ENCODE measurements at places on chromosomes 2 and 18. TPM values are rescaled to one million over a fixed set of nuclear protein-coding genes. Genes with fewer than 3 reads are reported as not detected.
A peak's percentile ranks its signal among the peaks of the same experiment; 100 is the strongest.

Gene ACMSD
- total RNA-seq, result not detected

DNA sequence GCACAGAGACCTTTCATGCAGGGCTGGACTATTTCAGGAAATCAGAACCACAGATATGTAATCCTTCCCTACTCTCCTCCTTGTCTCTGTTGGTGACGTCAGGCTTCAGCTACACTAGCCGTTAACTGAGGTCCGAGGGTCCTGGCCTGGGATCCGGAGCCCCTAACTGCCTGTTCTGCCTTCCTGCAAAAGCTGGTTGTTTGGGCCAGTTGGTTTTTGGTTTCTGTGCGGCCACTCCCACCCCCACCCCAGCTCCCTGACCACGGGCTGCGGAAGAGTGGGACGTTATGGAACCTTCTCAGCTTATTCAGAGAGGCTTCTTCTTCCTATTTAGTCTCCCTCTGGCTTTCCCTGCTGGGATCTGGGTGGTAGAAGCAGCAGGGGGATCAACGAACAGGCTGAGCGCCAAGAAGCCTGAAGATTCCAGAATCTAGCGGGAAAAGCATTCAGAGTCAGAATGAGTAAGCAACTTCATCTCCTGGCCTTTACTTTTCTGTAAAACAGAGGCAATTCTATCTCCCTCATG is 49.3 kb upstream of the ROCK2 start:
- no peak for DNase-seq

DNA sequence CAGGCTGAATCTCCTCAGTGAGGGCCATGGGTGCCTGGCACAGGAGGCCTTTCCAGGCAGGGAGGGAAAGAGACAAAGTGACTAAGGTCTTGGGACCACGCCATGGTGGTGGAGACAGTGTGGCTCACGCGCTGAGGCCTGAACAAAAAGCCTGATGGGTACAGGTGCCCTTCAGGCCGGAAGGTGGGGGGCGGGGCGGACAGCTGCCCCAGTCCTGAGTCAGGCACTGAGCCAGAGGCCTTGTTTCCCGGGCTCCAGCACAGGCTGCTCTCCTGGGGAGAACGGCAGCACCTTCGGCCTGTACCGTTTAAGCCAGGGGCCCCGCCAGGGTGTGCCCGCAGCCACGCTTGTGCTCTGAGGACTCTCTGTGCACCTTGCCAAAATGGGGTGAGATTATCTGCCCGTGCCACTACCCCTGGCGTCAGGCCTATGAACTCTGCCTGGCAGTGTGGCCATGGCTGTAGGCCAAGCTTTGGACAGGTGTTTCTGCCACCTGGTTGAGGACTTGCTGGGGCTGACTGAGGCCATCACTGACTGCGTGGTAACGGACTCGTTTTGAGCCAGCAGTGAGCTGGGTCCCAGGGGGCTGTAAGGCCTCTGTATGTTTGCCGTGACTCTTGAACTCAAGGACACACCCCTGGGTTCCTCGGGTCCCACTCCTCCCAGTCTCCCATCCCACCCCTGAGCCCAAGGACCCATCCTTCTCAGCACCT is 31.7 kb upstream of the DNMT3A start:
- DNase-seq, result no peak

DNA sequence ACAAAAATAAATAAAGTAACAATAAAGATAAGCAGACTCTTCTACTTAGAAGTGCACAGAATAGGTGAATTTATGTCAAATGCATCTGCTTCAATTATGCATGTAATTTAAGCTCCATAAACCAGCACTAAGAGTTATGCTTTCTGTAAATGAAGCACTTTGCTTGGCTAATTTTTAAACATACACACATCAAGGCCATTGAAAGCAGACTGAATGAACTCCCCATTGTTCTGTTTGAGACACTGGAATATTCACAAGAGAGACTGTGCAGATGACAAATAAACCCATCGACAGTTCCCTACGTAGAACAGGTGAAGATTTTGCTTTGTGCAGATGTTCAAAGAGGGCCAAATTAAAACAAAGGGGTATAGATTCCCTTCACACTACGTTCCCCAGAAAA is 133.4 kb downstream of the PID1 start:
- no peak for DNase-seq

GRCh38 chr2:60621688-60622429 is 68.4 kb upstream of the BCL11A start:
- DNase-seq, result no peak

Gene PSMG2
- total RNA-seq, result 120 TPM

DNA sequence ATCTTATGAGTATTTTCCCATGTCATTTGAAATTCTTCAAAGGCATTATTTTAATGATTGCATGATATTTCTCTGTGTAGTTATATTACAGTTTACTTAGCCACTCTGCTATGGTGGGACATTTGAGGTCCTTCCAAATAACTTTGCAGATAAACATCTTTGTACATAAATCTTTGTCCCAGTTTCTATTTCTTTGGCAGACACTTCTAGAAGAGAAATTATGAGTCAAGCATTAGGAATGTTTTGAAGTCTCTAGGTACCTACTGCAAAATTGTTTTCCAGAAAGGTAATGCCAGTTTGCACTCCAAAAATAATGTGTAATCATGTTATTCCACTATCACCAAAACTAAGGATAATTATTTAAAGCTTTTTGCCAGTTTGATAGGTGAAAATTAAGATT is 149.7 kb downstream of the EN1 start:
- no peak for DNase-seq

DNA sequence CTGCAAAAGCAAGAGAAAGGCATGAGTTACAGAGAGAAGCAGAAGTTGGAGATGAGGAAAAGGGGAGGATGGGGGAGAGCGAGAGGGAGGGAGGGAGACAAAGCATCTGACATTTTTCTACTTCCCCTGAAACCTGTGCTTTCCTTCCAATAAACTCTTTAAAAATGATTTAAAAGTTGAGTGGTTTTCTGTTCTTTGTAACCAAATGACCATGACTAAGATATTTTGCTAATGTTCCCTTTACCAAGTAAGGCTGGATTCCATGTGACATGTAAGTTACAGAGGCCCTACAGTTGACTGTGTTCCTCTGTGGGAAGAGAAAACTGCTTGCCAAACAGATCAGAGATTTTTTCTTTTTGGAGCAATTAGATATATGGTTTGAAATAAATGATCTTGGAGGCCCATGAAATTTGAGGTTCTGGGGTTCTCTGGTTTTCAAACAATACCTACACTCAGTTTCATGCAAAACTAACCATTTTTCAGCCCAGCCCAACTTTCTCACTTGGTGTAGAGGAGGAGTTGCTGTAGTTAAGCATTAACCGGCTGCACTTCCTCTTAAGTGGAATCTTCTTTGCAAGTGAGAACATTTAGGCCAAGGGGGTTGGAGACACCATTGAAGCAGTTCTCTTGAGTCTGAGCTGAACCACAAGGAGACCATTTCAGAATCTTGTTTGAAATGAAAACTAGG is 34.5 kb downstream of the INSIG2 start:
- no peak for DNase-seq

- DNase-seq, result no peak
Measured at GRCh38 chr2:69210385-69210784, 176.6 kb downstream of the GFPT1 start.

DNA sequence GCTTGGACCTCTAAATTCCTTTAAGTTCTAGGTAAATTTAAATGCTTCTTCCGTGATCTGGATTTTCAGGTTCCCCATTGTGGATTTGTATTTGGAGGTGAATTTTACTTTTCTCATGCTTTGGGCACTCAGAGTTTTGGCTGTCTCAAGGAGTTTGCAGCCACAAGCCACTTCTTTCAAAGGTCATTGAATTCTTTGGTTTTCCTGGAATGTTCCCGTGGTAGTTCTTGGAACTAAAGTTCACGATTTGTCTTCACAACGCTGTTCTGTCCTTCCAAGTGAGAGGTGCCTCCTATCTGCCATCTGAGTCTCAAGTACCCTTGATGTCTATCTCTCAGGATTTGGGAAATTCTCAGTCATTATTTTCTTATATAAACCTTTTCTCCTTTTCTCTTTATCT is 1438.7 kb upstream of the ZEB2 start:
- no peak for DNase-seq

DNA sequence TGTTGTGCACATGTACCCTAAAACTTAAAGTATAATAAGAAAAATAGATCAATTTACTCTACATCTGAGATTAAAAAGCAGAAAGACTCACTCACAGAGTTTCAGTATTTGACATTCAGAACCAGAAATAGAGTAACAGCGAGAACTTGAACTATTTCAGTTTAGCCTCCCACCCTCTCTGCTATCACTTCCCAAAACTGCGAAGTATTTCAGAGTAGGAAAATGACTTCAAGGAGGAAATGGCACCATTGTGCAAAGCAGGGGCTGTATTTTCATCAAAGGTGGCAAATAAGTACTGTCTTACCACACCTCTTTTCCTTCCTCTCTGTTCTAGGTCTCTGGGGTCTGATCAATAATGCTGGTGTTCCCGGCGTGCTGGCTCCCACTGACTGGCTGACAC is 13.6 kb downstream of the DHRS9 start:
- DNase-seq, result no peak

Gene IL1B
- total RNA-seq, result 0.25 TPM

Gene DUSP2
- 218 TPM for total RNA-seq

DNA sequence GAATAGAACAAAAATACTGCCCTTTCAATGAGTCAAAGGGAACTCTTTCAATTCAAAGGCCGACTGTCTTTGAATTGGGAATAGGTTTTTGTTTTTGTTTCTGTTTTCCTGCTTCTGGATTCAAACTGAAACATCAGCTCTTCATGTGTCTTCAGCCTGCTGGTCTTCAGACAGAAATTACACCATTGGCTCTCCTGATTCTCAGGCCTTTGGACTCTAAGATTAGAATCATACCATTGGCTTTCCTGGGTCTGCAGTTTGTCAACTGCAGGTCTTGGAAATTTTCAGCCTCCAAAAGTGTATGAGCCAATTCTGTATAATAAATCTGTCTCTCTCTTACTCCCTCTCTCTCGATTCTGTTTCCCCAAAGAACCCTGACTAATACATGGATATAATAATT is 31.1 kb downstream of the CTLA4 start:
- DNase-seq, result no peak

DNA sequence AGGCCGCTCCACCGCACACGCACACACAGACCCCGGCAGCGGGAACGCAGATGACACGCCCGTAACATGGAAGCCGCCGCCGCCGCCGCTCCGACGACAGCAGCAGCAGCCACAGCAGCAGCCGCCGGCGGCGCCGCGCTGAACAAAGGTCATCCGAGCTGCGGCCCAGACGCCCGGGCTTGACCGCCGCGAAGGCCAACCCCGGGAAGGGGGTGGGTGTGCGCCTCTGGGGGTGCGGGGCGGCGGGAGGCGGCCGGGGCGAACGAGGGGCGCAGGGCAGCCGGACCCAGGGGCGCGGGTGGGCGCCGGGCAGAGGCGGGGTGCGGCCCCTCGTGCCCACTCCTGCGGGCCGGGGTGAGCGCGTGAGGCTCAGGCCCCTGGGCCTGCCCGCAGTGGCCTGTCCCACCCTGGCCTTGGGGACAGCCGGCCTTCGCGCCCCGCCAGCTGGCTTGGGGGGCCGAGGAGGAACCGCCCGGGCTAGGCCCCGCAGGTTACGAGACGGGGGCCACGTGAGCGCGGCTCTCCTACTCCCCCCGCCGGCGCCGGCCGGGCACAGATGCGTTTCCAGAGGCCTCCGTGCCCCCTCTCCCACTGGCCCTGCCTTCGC is 1.0 kb upstream of the ZNF532 start:
- peak; percentile 32 for DNase-seq

- no peak for DNase-seq
Measured at GRCh38 chr2:19815746-19816145, 86.0 kb downstream of the TTC32 start.

Gene PCGF1
- total RNA-seq, result 39.9 TPM
